ENCODE measurements at places on chromosomes 2 and 18. TPM values are rescaled to one million over a fixed set of nuclear protein-coding genes. Genes with fewer than 3 reads are reported as not detected.

DNA sequence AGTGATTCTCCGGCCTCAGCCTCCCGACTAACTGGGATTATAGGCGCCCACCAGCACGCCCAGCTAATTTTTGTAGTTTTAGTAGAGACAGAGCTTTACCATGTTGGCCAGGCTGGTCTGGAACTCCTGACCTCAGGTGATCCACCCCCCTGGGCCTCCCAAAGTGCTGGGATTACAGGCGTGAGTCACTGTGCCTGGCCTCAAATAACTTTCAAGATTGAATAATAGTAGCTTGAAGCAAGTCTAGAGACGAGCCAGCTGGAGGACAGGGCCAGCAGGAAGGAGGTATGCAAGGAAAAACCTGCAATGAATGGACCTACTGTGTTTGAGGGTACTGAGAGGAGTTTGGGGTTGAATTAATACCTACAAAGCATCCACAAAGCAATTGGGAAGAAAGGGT lies 87.5 kb downstream of the MSH2 start:
- DNase-seq, result no peak

DNA sequence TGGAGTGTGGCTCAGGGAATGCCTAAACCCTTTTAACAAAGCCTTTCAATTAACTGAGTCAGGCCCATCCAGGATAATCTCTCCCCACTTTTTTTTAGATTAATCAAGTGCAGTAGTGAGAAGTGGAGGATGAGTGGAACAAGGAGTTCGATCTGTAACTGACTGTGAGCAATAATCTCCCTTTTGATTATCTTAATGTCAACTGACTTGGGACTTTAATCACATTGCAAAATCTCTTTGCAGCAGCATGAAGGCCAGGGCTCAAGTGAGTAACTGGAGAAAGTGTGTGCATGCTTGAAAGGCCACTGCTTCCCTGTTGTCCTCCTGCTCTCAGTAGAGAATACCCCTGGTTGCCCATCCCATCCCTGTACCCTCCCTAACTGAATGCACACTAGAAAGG lies 32.1 kb upstream of the HS6ST1 start:
- no peak for DNase-seq

DNA sequence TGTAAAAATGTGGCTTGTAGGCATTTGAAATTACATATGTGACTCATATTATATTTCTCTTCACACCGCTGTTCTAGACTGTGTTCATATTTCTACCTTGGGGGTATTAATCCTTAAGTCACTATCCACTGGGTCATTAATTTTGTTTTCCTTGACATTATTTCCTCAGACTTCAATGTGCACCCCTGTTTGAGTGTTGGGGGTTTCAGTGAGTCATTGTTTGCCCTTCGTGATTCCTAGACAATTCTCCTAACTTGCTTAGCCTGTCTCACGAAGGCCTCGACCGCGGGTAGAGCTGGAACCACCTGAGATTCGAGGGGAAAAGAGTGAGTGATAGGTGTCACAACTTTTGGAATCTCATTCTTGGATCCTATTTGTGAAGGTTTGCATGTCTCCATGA lies 35.1 kb downstream of the NPAS2 start:
- DNase-seq, result no peak

DNA sequence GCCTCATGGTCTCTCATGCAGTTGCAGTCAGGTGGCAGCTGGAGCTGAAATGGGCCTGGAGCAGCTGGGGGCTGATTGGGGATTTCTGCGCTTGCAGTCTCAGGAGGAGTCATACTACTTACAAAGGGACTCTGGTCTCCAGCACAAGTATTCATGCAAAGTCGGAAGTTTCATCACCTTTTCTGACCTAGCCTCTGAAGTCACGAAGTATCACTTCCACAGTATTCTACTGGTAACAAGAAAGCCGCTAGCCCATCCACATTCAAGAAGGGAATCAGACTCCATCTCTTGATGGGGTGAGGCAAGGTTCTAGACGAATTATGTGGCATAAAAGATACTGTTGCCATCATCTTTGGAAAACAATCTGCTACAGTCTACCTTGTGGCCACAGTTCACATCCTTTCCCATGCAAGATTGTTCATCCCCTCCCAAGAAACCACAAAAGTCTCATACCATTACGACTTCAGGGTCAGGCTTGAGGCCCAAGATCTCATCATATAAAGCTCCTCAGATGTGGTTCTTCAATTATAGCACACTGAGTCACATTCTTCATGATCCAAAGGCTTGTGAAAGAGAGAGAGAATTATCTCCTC lies 95.3 kb downstream of the SMC6 start:
- DNase-seq, result no peak

GRCh38 chr2:134722728-134723127 lies 3.9 kb upstream of the TMEM163 start:
- DNase-seq, result no peak

- DNase-seq, result no peak
These were observed 54.7 kb upstream of the SLC1A4 start for GRCh38 chr2:64934530-64934929.

GRCh38 chr2:26619096-26619495 lies 22.1 kb downstream of the CIB4 start:
- no peak for DNase-seq

GRCh38 chr18:80109676-80110078 lies 615 bp downstream of the ADNP2 start:
- DNase-seq, result no peak

DNA sequence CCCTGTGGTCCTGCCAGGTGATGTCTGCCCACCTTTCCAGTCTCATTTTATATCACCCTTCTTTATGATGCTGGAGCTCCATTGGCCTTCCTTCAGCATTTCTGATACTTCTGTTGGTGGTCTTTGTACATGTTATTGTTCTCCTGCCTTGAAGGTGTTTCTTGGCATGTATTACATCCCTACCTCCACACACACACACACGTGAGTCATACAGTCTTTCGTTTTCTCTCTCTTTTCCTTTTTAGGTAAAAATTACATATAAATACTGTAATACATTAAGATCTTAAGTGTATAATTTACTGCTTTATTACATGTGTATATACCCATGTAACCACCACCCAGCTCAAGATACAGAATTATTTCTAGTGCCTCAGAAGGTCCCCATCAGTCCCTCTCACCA lies 10.2 kb upstream of the ADGRF3 start:
- no peak for DNase-seq

GRCh38 chr2:227870710-227871374 lies 589 bp upstream of the DAW1 start:
- DNase-seq, result peak; percentile 77

GRCh38 chr2:37466533-37467222 lies 122.2 kb downstream of the QPCT start:
- no peak for DNase-seq

DNA sequence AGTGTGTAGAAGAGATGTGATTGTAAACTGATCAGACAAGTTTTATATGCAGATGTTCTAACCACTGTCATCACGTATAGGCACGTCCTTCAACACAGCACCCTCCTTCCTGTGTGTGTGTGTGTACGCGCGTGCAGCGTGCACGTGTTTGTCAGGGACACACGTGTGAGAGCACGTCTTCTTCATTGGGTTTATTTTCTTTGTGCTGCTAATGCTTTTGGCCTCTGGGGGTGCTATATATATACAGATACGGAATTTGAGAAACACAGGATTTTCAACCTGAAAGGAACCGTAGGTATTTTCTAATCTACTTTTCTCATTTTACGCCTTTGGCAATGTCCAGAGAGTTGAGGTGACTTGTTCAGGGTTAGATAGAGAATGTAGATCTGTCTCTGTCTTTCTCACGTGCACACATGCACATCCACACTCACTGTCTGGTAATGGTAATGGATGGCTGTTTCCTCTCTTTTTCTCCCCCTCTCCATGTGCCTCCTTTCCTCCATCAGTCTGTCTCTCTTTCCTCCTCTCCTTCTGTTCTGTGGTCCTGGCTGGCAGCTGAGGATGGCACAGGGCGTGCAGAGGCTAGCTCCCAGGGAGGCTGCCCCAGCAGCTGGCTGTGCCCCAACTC lies 13.4 kb upstream of the CELF4 start:
- peak; percentile 8 for DNase-seq

DNA sequence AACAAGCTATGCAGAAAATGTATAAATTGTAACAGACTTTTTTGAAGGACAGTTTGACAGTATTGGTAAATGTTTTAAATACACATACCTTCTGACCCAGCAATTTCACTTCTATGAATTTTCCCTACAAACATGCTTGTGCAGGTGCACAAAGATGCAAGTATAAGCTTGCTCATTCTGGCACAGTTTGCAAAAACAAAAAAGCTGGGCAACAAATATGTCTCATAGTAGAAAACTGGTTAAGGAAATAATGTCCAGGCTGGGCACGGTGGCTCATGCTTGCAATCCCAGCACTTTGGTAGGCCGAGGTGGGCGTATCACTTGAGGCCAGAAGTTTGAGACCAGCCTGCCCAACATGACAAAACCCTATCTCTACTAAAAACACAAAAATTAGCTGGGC lies 96.9 kb upstream of the NEDD4L start:
- DNase-seq, result no peak

DNA sequence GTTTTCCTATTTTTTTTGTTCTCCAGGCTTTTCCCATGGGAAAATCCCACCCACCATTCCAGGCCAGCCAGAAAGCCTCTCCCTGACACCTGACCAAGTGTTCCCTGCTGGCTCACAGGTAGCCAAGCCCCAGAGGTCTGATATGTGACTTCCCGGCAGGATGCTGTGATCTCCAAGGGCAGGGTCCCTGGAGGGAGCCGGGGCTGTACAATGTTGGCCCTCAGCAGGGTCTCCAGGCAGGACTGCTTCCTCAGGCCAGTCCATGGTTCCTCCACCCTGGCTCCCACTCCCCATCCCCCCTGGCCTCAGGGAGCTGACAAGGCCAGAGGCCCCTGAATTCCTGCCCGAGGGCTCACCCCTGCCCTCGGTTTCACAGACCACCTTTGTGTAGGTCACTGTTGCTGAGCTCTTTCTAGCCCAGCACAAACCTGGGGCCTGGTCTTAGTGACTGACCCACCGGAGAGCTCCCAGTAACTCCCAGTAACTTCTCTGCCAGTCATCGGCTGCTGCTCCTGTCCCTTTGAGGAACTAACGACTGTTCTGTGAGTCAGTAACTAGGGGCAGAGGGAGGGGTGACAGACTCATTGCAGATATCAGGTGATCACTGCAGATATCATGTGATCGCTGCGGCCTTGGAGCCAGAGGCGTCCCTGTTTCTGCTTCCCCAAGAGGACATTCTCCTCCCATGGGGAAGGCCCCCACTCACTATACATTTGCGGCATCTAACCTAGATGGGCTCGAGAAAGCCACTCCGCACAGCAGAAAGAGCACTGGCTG lies 38.7 kb downstream of the SDC1 start:
- DNase-seq, result no peak

- no peak for DNase-seq
These were observed 5.3 kb downstream of the MFSD6 start for GRCh38 chr2:190413421-190413820.

- DNase-seq, result no peak
These were observed 71.1 kb downstream of the BIRC6 start for GRCh38 chr2:32427672-32428610.

- DNase-seq, result no peak
These were observed 44.2 kb downstream of the GLI2 start for GRCh38 chr2:120779781-120780283.

DNA sequence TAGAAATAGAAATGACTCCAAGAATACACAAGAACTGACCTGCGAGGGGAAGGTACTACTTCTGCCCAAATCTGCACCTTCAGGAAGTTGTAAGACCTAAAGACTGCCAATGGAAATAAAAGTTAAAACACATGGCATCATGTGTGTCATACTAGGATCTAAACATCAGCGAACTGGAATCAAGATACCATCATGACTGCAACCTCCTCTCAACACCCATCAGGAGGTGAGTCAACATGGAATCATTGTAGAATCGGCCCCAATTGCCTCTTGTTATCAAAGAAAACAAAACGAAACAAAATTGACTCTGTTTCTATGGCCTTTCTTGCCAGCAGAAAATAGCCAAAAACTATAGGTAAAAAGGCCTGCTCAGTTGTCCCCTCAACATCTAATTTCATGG lies 15.1 kb downstream of the RDH14 start:
- no peak for DNase-seq

Gene CWC22
- total RNA-seq, result 31.7 TPM

Gene SLC23A3
- 1.7 TPM for total RNA-seq

Gene DPP4
- total RNA-seq, result 0.25 TPM

Gene MMADHC
- 238 TPM for total RNA-seq
